ENCODE measurements at places on chromosomes 5 and 9. TPM values are rescaled to one million over a fixed set of nuclear protein-coding genes. Genes with fewer than 3 reads are reported as not detected.

Gene KCNN2
- 0.17 TPM for total RNA-seq

Gene DOK3
- total RNA-seq = 4.3 TPM

Gene TEK
- 0.11 TPM for total RNA-seq

Gene SPATA31E1
- total RNA-seq = not detected

Gene SCGB3A2
- total RNA-seq = not detected

Gene CTNNAL1
- total RNA-seq = 56.4 TPM

Gene FRMPD1
- total RNA-seq = 0.05 TPM

Gene DNM1
- 101 TPM for total RNA-seq

Gene FABP6
- 0.81 TPM for total RNA-seq

Gene IFNA4
- not detected for total RNA-seq

Gene CDX1
- total RNA-seq = not detected

Gene PCDHGC3
- total RNA-seq = 6.5 TPM

Gene IFNB1
- total RNA-seq = not detected

Gene IFNA13
- not detected for total RNA-seq

Gene SNCB
- total RNA-seq = 0.96 TPM

All from A549 treated with GW870086 at 1 μM for 4 hours (cell line).